ENCODE measurements at places on chromosomes 7 and 10.
A peak's percentile ranks its signal among the peaks of the same experiment; 100 is the strongest.

GRCh38 chr10:23974746-23975272 lies 234.1 kb upstream of the KIAA1217 start:
- no peak for ATAC-seq

- ATAC-seq = no peak
These were observed 33.4 kb upstream of the NUB1 start for GRCh38 chr7:151308256-151308655.

- ATAC-seq = no peak
These were observed 122.7 kb upstream of the PDSS1 start for GRCh38 chr10:26574783-26575182.

GRCh38 chr7:25832456-25832855 lies 319.5 kb upstream of the NFE2L3 start:
- no peak for ATAC-seq

GRCh38 chr10:34154383-34154900 lies 660.7 kb downstream of the PARD3 start:
- ATAC-seq = no peak

DNA sequence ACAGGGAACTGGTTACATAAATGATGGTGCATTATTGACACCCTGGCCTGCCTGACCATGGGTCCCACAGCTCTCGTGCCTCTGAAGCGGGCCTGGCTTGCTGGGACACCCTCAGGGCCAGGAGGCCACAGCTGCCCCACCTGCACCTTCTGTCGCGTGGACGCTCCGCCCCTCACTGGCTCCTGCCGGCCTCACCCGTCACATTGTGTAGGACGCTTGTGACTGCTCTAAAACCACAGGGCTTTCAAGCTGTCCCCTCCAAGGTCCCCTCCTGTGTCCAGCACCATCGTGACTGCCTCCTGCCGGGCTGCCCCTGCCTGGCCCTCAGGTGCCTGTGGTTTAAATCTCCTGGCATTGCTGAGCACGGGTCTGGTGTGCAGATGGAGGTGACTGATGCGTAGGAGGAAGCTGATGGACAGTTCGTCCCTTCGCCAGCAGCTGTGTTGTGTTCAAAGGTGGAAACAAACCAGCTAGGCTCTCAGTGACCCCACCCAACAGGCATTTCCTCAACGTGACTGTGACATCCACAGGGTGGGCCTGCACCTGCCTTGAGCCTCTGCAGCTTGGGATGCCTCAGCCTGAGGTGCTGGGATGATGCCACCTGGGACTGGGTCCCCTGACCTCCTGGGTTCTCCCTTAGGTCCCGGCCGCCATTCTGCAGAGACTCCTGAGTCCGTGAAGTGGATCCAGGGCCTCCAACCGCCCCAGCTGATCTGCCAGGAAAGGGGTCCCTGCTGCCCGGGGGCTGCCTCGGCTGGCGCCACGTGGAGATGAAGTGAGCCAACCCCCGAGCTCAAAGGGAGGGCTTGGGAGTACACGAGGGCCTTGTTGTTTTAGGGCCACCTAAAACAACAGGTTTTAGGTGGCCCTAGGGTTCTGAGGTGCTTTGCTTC lies 148.5 kb downstream of the WDR37 start:
- ATAC-seq = no peak

- ATAC-seq = no peak
These were observed 106.4 kb upstream of the ZNF438 start for GRCh38 chr10:31138026-31138553.

DNA sequence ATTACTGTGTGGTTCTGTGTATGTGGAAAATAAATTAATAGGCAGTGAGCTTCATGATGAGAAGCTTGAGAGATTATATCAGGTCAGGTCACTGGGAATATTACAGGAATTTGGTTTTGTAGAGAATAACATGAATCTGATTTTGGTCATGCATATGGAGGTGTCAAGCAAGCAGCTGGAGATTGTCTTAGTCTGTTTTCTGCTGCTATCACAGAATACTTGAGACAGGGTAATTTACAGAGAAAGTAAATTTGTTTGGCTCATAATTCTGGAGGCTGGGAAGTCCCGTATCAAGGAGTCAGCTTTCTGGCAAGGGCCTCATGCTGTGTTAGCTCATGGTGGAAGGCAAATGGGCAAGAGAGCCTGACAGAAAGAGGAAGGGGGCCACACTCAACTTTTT lies 120.7 kb upstream of the FAM3C start:
- ATAC-seq = no peak

DNA sequence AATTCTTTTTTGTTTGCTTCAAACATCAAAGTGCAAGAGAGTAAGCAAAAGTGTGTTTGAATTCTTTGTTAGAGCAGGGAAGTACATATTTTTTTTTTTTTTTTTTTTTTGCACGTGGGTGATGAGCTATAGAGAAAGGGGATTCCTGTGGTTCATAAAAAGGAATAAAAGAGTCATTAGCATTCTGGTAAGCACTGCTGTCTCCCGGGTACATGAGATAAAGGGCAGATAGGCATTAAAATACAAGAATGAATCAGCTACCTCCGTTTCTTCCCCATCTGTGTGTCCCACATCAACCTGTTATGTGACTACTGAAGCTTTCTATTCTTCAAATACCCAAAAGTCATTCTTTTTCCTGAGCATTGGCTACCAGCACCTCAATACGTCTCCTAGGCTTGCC lies 102.4 kb upstream of the SEMA3D start:
- ATAC-seq = no peak

- no peak for ATAC-seq
These were observed 33.6 kb downstream of the ZCCHC24 start for GRCh38 chr10:79411546-79412495.

- ATAC-seq = no peak
These were observed 46.6 kb upstream of the MKX start for GRCh38 chr10:27792216-27792615.

DNA sequence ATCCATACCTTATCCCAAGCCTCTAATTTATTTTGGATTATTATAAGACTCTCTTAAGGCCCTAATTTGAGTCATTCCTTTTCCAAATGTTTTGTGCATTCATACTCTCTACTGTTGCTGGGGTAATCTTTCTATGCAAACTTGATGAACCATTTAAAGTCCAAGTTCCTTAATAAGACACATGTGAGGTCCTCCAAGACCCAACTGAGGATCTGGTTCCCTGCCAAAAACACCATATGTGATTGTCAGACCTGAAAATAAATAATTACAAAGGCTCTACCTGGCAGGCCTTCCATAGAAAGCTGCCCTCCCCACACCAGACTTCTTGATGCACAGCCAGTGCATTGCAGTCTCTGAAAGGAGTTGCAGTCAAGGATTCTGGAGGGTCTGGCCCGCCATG lies 257.9 kb upstream of the AKR1E2 start:
- ATAC-seq = no peak

DNA sequence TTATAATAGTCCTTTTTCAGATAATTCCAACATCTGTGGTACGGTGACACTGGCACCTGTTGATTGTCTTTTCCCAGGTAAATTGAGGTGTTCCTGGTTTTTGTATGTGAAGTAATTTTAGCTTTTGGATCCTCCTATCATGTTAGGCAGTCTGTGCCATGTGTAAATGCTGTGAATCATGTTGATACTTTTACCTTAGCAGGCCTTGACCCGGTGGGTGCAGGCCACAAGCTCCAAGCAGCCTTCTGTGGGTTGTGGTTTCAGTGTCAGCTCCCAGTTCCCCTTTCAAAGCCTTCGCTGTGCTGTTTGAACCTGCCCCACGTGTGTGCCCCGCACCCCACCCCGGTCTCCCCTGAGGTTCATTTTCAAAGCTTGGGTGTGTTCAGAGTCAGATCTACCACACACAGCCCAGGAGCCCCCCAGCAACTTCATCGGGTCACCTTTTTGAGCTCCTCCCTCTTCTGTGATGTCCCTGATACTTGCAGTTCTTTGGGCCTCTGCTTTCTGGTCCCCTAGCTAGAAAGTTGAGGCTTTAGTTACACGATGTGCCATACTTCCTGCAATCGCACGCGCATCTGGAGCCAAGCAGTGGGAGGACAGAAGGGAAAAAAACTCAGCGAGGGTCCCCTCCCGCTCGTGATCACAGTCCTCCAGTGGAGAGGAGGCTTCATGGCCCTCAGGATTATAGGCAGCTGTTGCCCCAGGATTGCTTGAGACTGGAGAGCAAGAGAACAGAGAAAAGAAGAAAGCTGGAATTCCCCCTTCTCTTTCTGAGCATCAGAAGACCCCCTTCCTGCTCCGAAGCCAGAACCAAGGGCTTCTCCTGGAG lies 8.7 kb upstream of the BHLHA15 start:
- no peak for ATAC-seq

GRCh38 chr7:141294143-141294829 lies 220.4 kb downstream of the TMEM178B start:
- no peak for ATAC-seq

GRCh38 chr10:49056356-49056755 lies 59.0 kb downstream of the VSTM4 start:
- peak; percentile 47 for ATAC-seq

GRCh38 chr7:136958016-136958415 lies 89.6 kb downstream of the CHRM2 start:
- no peak for ATAC-seq

DNA sequence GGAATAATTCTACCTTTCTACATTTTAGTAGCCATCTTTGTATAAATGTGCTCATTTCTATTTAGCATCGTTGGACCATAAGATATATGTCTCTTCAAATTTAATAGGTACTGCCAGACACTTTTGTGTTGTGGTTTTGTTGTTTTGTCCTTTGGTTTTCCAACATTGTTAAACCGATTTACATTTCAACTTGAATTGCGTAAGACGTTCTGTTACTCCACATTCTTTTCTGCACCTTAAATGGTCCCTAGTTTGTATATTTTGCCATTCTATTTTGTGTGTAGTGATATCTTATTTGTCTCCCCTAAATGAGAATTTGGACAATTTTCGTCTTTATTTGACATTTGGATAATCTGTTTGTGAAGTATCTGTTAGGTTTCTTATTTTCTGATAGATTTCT lies 1015.6 kb downstream of the NRG3 start:
- ATAC-seq = no peak

GRCh38 chr10:7666253-7667023 lies at the start of gene ITIH5:
ITIH5 (minus strand) TSS chr10:7666966; CDS start chr10:7666892, 74 bp downstream.
- peak; percentile 54 for ATAC-seq

- peak; percentile 83 for ATAC-seq
These were observed 12.7 kb upstream of the LARP4B start for GRCh38 chr10:944034-944831.

- ATAC-seq = no peak
These were observed 77.4 kb upstream of the ITGB1 start for GRCh38 chr10:33035411-33035810.

- ATAC-seq = no peak
These were observed 207.6 kb upstream of the TMEM72 start for GRCh38 chr10:44703241-44704155.

GRCh38 chr7:157627646-157628045 lies 290.8 kb downstream of the DNAJB6 start:
- ATAC-seq = no peak

GRCh38 chr7:92035576-92035975 lies 94.9 kb downstream of the AKAP9 start:
- no peak for ATAC-seq

- peak; percentile 14 for ATAC-seq
These were observed 25.2 kb downstream of the OGDH start for GRCh38 chr7:44631458-44632115.

- ATAC-seq = peak; percentile 56
These were observed 51.7 kb downstream of the HSPA12A start for GRCh38 chr10:116690356-116691322.

DNA sequence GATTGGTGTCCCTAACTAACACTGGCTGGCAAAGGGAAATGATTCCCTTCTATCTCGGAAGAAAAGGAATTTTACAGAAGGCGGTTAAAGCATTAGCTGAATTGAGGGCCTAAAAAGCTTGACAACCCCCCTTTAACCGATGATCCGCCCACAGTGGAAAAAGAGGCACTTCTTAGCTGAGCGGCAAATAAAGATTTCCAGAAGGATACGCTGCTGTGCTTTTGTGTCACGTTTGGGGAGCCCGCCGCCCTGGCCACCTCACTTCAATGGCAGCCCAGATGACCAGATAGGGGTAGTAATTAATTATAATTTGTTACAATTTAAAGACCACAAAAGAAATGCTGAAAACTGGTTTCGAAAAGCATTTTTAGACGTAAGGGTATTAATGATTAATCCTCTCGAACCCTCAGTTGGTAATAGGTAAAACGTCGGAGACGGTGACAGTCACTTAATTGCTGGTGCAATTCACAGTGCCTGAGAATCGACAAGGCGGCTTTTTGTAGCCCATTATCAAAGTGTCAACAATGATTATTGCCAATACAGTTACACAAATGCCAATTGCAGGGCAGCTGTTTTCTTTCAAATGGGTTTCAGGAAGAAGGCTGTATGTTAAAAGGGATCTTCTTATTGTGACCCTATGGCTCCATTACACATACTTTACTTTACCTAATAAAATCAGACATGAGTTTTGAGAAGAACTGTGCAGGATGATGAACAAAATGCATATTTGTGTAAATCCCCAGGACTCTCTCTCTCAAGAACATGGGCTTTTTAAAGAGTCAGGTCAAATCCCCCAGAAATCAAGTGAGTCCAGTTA lies 154.1 kb downstream of the PIP4K2A start:
- ATAC-seq = no peak

DNA sequence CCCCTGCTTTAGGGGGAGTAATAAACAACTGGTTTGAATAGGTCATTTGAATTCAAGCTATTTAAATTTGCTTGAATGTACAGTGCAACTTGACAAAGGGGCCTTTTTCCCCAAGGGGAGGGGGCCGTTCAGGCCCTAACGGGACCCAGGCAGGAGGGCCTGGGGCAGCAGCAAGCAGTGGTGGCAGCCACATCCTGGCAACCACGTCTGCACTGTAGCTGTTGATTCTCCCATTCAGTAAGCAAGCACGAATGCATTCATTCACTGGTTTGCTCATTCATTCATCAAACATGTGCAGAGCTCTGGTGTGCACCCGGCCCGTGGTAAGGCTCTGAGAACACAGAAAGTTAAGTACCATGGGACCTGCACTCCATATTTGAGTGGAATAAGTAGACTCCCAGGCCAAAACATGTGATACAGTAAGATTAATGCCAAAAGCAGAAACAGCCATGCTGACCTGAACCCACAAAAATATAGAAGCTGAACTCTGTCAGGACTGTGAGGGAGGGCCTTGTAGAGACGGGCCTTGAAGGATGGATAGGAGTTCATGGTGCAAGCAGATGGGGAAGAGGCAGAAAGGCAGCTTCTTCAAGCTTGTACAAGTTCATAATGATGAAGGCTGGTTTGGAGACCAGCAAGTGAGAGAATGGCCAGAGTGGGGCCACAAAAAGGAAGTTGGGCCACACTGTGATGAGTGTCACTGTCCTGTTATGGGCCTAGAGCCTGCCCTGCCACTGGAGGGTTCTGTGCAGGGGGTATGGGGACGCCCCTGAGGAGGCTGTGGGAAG lies 29.3 kb upstream of the C10orf53 start:
- ATAC-seq = no peak

DNA sequence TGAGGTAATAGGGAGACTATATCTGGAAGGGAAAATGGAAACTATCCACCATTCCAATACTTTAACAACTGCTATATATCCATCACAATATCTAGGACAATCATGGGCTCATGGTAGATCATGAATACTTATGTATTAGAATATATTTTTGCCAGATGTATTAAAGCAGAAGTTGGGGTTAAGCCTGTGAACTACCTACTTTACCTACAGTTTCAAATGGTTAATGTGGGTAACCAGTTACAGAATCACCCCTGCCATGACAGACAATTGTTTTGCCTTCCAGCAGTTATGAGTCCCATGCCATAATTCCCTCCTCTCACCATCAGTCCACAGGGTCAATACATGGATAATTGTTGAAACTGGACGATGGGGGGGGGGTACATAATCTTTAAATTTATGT lies 29.9 kb upstream of the RAPGEF5 start:
- no peak for ATAC-seq

GRCh38 chr10:86349474-86349873 lies 17.1 kb downstream of the GRID1 start:
- ATAC-seq = no peak
